ENCODE measurements at places on chromosomes 2 and 18.

DNA sequence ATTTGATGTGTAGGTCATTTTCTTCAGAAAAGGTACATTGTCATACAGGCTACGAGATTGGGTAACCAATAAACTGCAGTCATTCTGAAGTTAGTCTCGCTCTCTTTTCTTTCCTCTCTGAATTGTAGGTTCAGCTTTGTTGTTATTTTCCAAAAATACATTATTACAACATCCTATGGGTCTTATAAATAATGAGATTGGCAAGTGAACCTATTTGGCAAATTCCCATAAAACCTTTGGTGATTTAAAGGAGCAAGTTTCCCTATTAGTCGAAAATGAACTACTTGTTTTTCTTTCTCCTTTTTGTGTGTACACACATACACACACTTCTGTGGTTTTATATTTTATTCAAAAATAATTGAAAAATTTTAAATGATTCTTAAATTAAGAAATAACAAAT lies 67.0 kb downstream of the ARHGAP28 start:
- DNase-seq, result no peak

DNA sequence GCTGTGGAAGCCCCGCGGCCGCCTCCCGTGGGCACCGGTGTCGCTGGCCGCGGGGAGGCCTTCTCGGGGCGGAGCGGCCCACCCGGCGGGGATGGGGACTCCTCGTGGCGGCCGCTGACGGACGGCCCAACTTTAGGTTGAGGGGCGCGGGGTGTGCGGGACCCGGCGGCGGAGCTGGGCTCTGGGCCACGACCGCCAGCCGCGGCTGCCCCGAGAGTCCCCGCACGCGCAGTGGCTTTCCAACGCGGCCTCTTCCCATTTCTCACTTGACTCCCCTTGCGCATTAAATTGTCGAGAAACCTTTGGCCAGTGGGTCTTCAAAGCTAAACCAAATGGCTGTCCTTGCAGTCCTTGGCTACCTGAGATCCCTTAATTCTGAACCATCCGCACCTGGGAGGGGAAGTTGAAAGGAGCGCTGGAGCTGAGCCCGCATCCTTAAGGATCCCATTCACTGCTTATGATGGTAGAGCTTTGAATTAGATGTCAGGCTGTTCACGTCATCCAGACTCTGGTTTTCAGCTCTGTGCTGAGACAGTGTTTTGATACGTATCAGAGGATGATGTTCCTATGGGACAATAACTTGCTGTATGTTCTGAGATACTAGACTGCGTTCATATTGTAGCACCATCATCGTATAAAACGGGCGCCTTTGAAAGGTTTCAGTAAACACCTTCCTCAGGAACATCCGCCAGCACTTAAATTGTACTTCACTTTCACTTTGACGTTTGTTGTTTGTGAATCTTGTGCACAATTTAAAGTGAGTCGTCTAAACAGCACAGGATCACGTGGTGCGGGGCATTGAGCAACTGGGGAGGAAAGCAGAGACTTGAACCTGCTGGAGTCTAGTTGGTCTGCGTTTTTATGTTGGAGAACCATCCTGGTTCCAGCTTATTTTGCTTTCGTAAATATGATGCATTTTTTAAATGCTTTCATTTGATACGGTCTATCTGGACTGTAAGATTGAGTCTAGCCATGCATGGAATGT lies 874 bp downstream of the CLIP4 start:
- no peak for DNase-seq

DNA sequence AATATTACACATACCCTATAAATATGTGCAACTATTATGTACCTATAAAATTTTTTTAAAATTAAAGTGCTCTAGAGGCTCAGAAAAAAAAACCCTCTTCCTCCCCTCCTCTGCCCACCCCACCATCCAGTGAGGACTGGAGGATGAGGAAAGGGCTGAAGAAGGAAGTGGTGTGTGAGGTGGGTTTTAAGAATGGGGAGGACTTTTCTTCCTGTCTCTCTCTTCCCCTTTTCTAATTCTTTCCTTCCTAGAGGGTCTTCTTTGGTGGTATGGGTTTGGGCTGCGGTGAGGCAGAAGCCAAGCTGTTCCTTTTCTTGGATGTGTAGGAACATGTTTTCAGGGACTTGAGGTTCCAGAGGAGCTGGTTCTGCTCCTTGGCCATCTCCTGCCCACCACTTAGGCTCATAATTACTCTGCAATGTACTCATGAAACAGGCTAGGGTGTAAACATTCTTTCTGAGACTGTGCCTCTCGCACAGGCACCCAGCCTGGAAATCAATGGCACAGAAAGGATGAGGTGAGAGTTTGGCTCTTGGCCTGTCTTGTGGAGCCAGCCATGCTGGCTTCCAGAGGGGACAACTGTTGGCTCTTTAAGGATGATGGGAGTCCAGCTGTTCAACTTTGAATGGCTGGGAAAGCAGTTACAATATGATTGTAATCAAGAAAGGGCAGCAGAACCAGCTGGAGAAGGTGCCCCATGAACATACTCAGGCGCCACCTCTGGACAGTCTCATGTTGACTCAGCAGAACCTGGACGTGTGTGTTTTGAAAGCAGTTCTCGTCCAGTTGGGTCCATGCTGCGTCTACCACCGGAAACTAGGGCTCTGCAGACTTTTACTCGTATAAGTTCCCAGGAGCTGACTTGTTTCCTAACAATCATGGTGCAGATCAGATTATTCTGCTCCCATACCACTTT lies 38.3 kb downstream of the IL1RL2 start:
- no peak for DNase-seq

DNA sequence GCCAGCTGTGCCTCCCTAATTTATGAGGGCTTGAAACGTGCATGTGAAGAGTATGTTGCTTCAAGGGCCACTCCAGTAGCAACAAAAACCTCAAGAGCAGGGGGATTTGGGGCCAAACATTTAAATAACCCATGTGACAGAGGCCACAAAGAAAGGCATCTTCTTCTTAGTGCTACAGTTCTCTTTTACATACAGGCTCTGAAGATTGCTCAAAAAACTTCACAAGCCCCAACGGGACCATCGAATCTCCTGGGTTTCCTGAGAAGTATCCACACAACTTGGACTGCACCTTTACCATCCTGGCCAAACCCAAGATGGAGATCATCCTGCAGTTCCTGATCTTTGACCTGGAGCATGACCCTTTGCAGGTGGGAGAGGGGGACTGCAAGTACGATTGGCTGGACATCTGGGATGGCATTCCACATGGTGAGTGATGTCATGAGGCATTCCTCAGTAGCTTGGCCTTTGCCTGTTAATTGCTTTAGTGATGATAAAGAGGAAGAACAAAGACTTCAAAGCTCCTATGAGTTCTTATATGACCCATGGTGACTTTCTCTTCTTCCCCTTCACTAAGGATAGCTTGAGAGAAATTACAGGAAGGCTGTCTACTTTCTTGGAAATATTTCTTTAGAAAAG lies 40.1 kb downstream of the NRP2 start:
- DNase-seq, result no peak

DNA sequence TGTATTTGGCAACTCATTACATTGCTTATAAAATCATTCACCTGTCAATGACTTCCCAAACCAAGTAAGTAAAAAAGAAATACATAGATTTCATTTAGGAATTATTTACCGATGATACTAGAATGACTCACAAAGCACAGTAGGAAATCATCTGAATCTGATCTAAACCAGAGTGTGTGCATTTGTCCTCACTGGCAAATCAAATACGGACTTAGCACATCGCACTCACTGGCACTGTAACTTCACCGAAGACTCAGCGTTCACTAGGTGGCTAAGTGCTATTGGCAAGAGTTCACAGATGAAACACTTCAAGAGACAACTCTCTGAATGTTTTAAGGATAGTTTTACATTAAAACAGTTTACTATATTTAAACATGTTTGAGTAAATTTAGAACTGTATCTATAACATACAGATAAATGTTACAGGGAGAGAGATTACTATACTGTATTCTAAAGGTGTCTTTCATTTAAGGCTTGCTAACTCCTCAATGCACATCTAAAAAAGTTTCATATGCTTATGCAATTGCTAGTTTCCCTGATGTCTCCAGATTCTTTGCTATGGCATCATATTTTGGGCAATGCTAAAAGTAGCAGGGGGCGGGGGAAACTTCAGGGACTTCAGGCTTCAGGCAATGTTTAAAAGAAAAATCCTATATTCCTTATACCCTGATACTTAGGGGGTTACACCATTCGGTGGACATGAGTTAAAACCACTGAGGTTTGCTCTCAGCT lies 48.8 kb downstream of the STK39 start:
- DNase-seq, result no peak

GRCh38 chr2:150625303-150625702 lies 137.8 kb upstream of the RND3 start:
- DNase-seq, result no peak

- no peak for DNase-seq
Observed at GRCh38 chr2:8414946-8415879, 266.6 kb upstream of the ID2 start.

DNA sequence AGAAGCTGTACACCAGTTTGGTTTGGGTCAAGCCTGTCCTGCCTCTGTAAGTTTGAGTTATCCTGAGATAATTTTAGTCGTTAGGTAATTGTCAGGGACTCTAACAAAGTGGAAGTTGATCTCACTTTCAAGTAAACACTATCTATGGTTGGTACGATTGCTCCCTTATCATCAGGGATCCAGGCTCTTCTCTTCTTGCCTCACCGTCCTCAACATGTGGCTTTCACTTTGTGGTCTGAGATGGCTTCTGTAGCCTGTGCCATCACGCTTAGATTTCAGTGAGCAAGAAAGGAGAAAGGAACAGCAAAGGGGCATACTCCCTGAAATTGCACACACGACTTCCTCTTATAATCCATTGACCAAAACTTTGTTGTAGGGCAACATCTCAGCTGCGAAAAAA lies 115.6 kb downstream of the CTAGE1 start:
- DNase-seq, result no peak

DNA sequence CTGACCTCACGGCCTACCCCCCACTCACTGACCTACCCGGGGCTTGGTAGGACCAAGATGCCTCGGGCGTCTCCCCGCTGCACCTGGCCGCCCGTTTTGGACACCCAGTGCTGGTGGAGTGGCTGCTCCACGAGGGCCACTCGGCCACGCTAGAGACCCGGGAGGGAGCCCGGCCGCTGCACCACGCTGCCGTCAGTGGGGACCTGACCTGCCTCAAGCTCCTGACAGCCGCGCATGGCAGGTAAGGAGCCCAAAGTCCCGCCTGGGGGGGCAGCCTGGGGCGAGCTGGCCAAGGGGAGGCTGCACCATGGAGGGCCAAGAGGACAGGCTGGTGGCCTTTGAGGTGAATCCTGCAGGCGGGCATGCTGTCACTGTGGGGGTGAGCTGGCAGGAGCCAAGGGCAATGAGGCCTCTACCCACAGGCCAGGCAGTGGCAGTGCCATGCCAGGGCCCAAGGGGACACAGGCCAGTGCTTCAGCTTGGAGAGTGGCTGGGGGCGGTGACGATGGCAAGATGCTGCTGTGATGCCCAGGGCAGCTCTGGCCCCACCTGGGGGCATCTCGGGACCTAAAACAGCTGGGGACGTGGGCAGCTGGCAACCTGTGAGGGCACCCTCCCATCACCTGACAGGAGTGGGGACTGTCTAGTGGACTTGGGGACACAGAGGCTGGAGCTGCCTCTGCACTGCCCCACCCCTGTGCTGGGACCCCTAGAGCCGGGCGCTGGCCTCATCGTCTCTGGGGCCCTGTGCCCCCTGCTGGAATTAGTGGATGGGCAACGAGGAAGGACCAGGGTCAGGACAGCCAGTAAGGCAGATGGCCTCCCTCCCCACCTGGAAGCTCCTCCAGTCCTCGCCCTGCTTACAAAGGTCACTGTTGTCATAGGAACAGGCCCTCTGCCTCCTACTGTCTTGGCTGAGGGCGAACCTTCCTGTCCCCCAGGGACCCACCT lies 2.0 kb downstream of the ESPNL start:
- DNase-seq, result no peak

DNA sequence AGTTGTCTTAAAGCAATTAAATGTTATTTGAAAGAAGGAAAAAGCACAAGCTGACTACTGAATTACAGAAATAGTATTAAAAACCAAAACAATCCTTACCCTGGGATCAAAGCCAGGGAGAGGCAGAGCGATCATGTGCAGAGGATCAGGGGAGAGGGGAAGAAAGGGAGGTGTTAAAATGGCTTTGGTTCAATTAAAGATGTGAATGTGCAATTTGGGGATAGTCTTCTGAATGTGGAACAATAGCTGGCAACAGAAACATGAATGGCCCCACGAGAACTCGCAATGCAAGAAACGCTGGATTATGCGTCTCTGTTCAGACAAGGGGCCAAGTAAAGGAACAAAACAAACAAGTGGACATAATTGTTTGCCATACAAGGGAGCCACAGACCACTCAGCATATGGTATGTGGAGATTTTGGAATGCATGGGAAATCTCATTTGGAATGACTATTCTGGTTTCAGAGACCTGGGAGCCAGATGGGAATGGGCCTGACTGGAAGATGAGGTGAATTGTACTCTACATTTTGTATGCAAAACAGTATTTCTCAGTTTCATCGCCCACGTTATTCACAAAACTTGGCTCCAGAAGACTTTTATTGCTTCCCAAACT lies 155.4 kb downstream of the SLC4A3 start:
- no peak for DNase-seq

- DNase-seq, result no peak
Observed at GRCh38 chr2:213185147-213185822, 33.9 kb upstream of the IKZF2 start.

GRCh38 chr2:238277695-238278094 lies 10.7 kb downstream of the PER2 start:
- no peak for DNase-seq

DNA sequence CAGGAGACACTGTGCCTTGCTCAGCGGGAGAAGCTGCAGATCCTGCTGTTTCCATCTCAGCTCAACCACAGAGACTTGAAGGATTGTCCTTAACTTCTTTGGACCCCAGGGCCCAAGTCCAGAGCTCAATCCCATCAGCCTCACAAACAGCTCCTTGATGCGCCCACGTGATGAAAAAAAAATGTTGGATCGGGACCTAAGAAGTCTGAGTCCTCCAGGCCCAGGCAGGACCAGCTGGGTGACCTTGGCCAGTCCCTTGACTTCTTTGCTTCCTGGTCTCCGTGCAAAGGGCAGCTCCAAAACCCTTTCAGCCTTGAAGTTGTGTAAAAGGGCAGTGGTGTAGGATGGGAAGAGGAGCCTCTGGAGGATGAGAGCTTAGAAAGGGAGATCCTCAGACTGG lies 175.5 kb downstream of the ZFP36L2 start:
- DNase-seq, result no peak

- DNase-seq, result no peak
Observed at GRCh38 chr2:3435445-3435844, 56.0 kb downstream of the TRAPPC12 start.

GRCh38 chr2:218238887-218239286 lies 21.9 kb downstream of the ARPC2 start:
- DNase-seq, result no peak
